ENCODE measurements at places on chromosomes 1 and 21. TPM values are rescaled to one million over a fixed set of nuclear protein-coding genes. Genes with fewer than 3 reads are reported as not detected.

DNA sequence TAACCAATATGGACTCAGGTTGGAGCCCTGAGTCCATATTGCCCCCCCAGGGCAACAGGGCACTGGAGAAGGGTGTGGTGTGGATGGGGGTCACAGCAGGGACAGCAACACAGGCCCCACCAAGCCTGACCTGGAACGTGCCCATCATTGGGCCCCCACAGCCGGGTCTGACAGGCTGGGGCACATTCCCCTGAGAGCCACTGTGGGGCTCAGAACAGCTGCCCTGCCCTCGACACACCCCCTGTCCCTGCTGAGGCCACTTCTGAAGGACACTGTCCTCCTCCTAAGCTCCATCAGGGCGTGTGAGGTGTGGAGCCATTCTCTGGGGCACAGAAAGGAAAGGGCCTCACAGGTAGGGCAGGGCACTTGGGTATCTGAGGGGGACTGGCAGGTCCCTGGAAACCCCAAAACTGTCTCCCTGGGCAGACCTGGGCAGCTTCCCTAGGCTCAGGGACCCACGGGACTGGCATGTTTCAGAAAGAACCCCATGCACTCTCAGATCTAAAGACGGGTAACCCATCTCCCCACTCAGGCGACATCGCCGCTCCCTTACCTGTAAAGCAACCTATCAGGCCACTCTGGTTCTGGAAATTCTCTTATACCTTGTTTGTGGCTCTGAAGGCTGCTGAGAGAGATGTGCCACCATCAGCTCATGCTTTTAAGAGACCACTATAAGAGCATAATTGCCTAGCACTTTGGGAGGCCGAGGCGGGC is 95.5 kb downstream of the DMRTB1 start:
- DNase-seq = no peak

- no peak for DNase-seq
Measured at GRCh38 chr1:1020415-1021009, 592 bp downstream of the AGRN start.

GRCh38 chr1:239098400-239099037 is 287.8 kb upstream of the CHRM3 start:
- no peak for DNase-seq

Gene LYSMD1
- total RNA-seq = 21.1 TPM

Gene CXADR
- total RNA-seq = 19.2 TPM

Gene DMRTA2
- total RNA-seq = not detected

Gene ATF6
- total RNA-seq = 21.1 TPM
